ENCODE measurements at places on chromosomes 13 and 19.

DNA sequence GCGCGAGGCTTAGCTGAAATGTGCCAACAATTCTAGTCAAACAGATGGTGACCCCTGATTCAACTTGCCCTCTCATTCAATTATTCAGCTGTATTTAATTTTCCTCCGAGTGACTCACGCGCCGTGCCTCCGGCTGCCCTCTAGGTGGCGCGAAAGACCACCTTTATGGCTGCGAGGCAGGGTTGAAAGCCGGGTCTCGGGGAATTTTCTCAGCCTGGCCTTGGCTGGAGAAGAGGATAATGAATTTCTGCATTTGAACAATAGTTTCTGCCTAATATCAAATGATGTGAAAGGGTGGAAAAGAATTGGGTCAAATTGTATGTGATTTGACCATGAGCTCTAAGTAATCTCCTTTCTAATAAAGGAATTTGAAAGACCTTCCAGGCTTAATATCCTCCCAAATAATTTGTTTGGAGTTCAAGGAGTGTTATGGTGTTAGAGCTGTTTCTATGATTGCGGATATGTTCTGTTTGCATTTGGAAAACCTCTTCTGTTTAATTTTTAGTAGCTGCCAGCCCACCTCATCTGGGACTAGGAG, 310.9 kb downstream of the ZNF536 start:
- DNase-seq, result peak; percentile 95

GRCh38 chr19:30547246-30547645, 175.1 kb downstream of the ZNF536 start:
- DNase-seq, result no peak

- DNase-seq, result no peak
These were observed 94.5 kb downstream of the ANKRD10 start for GRCh38 chr13:110820322-110820721.

GRCh38 chr13:21826214-21827015, 155.5 kb downstream of the FGF9 start:
- DNase-seq, result no peak

- peak; percentile 60 for DNase-seq
These were observed 6.4 kb upstream of the PROZ start for GRCh38 chr13:113151745-113152690.

GRCh38 chr13:100409132-100409531, 179.5 kb downstream of the GGACT start:
- DNase-seq, result no peak

- no peak for DNase-seq
These were observed 1563.2 kb upstream of the MIR17HG start for GRCh38 chr13:89784161-89784809.

GRCh38 chr13:83824120-83824519, 58.2 kb downstream of the SLITRK1 start:
- DNase-seq, result no peak

DNA sequence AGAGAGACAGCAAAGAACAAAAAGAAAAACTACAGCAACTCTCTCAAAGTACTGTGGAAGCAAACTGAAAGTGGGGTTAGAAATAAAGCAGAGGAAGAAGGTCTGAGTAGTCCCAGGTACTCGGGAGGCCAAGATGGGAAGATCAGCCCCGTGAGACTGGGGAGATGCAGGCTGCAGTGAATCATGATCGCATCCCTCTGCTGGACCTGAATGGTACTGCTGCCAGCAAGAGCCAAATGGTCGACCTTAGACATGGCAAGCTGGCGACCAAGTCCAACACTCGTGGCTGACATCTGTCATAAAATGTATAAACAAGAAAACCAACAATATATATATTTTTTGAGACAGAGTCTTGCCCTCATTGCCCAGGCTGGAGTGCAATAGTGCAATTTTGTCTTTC, 33.7 kb upstream of the ZNF724 start:
- peak; percentile 31 for DNase-seq

GRCh38 chr19:18368504-18369222, 17.3 kb upstream of the GDF15 start:
- DNase-seq, result no peak

DNA sequence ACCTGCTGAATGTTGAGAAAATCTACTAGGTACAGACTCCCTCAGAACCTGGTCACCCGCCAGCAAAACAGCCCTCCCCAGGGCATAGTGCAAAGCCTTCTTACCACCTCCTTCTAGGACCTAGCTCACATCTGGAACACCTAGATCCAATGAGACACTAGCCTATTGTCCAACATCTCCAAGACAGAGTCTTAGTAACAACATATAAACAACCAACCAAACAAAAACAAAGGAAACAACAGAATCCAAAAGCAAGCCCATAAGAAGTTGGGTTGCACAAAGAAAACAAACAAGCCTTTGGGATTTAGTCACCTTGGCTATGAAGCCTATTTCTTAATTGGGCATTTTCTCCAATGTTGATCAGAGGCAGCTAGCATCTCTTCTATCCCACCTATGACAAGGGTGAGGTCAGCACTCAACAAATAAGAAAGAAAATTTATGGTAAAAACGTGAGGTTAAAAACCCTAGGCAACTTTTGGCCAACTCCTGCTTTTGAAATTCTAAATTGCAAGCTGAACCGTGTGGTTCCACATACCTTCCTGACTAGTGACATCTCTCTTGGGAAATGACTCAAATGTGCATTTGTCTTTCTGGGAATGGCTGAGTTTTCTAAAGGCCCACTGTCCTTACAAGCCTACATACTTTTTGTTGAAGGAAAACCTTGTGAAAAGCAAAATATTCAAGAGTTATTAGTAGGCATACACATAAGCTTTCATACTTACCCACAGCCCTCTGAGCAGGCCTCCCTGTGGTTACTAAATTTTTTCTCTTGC, 66.7 kb downstream of the FAM216B start:
- peak; percentile 41 for DNase-seq

GRCh38 chr19:1626417-1627010, 21.3 kb upstream of the UQCR11 start:
- DNase-seq, result no peak

DNA sequence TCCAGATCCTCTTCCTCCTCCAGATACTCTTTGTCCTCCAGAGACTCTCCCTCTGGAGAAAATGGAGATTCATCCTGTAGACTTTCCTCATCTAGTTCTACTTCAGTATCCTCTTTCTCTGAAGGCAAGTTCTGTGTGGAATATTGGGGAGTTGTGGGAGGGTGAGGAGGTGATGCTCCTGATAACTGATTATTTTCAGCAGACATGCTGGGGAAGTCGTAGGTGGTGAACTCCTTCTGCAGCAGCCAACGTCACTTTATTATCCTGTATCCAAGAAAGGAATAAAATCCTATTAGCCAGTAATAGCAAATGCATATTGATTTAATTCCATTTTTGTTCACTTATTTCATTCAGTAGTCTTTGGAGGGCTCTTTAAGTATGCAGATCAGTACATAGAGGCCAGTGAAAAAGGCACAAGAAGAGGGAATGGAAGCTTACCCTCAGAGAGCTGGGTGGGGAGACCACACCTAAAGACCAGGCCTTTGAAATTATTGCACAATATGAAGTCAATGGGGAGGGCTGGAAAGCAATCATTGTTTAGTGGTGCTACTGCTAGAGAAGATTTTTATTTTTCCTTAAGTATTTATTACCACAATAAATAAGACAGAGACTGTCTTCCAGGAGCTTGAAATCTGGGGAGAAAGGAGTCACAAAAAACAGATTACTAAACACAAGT, 18.6 kb downstream of the ERICH6B start:
- DNase-seq, result no peak

DNA sequence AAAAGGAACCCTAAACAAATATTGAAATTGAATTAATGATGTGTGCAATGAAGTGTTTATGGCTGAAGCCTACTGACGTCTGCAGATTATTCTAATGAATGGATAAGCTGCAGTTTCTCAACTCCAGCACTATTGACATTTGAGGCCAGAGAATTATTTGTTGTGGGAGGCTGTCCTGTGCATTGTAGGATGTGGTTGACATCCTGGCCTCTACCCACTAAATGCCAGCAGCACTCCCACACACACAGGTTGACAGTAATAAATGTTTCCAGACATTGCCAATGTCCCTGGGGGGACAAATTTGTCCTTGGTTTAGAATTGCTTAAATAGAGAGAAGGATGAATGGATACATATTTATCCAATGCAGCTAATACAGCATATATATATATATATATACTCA, 19.2 kb upstream of the MYH14 start:
- no peak for DNase-seq

GRCh38 chr13:101930331-101930730, 471.5 kb downstream of the FGF14 start:
- peak; percentile 39 for DNase-seq

DNA sequence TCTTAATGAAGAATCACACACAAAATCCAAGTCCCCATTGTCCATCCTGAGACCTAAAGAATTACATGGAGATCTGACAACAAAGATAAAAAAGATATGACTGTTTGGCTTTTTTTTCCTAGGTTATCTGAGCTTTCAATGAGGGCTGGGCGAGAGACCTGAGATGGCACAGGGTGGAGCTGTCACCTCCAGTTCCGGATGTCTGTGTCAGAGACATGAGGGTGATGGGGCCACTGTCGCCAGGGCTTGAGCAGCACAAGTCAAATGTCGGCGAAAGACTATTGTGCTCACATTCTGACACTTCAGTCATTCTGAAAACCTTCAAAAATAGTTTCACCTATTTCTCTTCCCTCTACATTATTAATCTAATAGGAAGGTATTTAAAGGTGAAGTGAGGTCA, 65.7 kb downstream of the SLC7A1 start:
- no peak for DNase-seq

- DNase-seq, result no peak
These were observed 64.0 kb downstream of the IER2 start for GRCh38 chr19:13214036-13214730.

DNA sequence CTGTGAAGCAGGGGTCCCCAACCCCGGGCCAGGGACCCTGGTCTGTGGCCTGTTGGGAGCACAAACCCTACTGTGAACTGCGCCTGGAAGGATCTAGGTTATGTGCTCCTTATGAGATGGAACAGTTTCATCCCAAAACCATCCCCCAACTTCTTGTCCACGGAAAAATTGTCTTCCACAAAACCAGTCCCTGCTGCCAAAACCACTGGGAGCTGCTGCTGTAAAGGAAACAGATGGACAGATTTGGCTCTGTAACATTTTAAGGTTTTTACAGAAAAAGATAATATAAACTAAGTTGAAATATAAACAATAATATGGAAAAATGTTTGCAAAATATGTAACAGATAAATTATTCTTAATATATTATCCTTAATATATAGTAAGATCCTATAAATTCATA, 73.7 kb downstream of the COG6 start:
- DNase-seq, result peak; percentile 3

DNA sequence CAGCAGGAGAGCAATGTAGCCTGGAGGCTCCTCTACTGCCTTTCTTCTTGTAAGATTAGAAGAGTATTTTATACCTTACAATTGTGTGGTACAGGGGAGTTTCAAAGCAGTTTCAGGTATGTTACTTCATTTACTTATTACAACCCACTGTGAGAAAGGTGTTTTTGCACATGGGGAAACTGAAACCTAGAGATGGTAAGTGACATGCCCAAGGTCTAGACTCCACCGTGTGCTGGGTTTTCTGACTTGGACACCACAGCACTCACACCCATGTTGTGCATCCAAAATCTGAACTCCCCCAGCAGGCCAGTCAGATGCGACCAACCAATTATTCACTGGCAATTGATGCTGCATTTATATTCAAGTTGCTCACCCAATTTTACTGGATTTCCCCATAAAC, 22.8 kb downstream of the ERICH6B start:
- no peak for DNase-seq

DNA sequence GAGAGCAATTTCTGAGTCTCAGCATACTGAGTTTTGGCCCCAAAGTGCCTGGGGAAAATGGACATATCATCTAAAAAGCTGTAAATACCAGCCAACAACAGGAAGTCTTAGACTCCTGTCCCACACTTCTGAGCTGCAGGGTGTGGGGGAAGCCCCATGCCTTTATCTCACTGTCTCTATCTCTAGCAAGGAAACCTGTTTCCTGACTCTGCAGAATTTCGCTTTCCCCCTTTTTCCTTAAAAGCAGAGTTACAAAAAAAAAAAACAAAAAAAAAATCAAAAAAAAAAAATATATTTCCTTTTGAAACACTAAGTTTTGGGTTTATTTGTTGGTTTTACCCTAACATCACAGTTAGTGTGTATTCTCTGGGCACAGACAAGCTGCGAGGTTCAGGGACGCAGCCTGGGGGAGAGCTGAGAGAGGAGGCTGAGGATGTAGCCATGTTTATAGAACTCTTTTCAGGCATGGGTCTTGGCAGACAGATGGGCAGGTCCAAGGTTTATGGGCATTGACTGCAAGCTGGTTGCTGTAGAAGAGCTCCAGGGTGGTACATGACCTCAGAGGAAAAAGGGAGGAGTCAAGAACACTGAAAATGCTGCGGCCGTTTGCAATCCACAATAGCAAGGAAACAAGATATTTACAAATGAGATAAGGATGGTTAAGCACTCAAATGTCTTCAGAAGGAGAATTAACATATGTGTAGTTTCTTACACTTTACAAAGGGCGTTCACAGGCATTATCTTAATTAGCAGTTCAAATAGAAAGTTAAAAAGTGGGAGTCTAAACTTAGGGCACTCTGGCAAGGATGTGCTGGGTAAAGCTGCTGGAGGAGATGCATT, 4.9 kb downstream of the MBNL2 start:
- peak; percentile 36 for DNase-seq

DNA sequence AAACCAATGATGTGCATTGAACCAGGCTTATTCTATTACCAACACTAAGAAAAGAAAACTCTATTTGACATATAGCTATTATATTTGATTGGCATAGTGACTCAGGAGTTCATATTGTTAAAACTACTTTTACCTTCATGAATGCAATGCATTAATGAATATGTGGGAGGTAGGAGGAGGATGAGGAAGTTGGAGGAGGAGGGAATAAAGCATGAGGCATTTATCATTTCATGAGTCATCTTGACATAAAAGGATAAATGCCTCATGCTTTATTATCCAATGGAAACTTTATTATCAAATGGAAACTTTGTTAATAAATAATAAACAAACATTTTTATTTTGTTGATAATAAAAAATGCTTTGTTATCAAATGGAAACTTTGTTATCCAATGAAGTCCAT, 116.5 kb downstream of the SPRY2 start:
- peak; percentile 45 for DNase-seq

GRCh38 chr19:53538378-53539109, 599 bp downstream of the ZNF331 start:
- DNase-seq, result peak; percentile 20

- no peak for DNase-seq
These were observed 61.2 kb upstream of the USE1 start for GRCh38 chr19:17153996-17154395.

- no peak for DNase-seq
These were observed 149.0 kb downstream of the HS6ST3 start for GRCh38 chr13:96238861-96239260.

GRCh38 chr19:6187374-6187773, 51.9 kb downstream of the ACSBG2 start:
- no peak for DNase-seq

- no peak for DNase-seq
These were observed 403.3 kb downstream of the COG6 start for GRCh38 chr13:40058757-40059236.
